ENCODE measurements at places on chromosomes 1 and 21.

- peak; percentile 76 for DNase-seq
These were observed 272.2 kb downstream of the TNR start for GRCh38 chr1:175471039-175471800.

GRCh38 chr1:151992303-151993083, 1.2 kb downstream of the S100A10 start:
- DNase-seq = peak; percentile 97

DNA sequence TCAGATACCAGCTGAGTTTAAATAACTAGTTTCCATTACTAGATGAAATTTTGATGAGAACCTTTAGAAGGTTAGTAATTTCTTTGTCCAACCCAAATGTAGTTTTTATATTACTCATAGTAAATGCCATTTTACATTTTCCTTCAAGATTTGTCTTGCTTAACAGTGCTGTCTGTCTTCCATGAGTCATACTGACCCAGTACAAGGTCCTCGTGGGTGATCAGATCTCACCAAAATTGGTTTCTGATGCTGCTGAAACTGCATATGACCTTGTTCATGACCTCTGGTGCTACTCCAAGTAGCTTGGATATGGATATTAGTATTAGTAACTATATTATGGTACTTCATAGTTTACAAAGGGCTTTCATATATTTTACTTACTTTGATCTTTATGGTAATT, 207.1 kb downstream of the RYR2 start:
- DNase-seq = no peak

DNA sequence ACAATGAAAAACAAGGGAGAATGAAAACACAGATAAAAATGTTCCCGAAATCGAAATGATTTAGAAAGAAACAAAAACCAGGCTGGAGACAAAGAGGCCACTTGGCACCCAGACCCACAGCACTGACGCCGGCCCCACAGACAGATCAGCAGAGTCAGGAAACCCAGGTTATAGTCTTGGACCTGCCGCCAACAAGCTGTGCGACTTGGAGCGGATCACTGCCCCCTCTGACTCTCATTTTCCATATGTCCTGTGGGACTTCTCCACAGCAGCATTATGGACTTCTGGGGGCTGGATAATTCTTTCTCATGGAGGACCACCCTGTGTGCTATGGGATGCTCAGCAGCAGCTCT, 72.4 kb downstream of the MATN1 start:
- no peak for DNase-seq

- no peak for DNase-seq
These were observed 77.1 kb downstream of the XCL2 start for GRCh38 chr1:168466714-168467131.

- DNase-seq = no peak
These were observed 2.5 kb downstream of the TFF3 start for GRCh38 chr21:42312626-42313104.

DNA sequence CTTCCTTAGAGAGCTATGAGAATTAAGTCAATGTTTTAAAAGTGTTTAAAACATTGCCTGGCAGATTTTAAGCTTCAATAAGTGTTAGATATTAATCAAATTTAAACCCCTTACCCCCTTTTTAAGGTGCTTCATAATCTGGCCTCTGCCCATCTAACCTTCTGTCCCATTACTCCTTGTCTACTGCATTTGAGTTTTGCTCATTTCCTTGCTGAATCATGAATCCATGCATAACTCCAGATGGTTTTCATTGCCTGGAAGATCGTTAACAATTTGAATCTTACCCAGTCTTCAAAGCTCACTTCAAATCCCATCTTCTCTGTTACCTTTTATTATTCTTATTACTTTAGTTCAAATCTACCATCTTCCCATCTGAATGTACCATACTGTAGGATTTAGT, 4.6 kb downstream of the HJV start:
- DNase-seq = no peak

GRCh38 chr1:193404236-193404635, 217.8 kb upstream of the B3GALT2 start:
- DNase-seq = no peak

DNA sequence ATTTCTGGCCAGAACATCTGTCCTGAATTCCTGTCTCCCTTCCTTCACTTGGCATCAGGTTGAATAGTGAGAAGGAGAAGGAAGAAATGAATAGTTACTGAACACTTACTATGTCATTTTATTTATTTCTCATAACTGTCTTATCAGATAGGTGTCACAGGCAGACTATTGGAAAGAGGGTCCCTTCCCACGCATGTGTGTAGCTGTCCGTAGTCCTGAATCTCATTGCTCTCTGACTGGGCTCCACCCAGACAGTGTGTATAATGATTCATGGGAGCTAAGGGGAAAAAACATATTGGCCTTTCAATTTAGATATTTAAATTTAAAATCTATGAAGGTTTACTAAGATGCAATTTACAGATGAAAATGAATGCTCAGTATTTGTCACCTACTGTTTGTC, 86.1 kb downstream of the OMA1 start:
- no peak for DNase-seq

DNA sequence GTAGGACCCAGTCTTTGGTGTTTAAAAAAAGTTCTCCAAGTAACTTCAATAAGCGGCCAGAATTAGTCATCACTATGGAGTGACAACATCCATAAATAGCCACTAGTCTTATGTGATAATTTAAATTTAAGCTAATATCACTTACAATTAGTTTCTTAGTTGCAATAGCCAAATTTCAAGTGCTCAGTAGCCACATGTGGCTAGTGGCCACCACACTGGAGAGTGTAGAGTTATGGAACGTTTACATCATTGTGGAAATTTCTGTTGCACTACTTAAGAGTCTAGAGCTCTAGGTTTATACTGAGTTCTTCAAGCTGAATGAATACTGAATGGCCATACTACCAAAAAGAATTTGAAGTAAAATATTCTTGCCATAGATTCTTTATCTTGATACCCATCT, 121.1 kb downstream of the RUNX1 start:
- DNase-seq = no peak

DNA sequence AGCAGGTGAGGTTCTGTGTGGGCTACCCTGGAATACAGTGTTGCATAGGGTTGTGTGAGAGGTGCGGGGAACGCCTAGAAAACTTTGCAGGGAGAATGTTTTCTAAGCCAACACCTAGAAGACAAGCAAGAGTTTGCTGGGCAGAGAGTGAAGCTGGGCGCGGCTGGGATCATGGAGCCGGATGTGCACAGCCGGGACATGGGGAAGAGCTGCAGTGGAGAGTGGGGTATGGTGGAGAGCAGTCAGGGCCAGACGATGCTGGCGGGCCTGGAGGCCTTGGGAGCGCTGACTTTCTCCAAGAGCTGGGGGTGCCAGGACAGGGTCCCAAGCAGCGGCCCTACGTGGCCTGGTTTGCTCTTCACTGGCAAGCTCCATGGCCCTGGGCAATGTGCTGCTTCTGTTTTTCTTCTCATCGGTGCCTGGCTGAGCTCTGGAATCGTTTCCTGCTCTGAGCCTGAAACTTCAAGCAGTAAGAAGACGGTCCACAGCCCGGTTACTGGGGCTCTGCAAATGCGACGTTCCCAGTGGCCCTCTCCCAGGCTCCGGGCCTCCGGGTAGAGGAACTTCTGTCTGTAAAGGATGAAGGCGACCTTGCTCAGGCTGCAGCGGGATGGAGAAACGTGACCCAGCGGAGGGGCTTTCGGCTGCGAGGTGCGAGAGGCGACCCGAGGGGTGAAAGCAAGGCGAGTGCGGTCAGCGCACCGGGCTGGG, 51.9 kb upstream of the CD34 start:
- no peak for DNase-seq

GRCh38 chr21:17931080-17931479, 111.9 kb upstream of the C21orf91 start:
- DNase-seq = no peak

DNA sequence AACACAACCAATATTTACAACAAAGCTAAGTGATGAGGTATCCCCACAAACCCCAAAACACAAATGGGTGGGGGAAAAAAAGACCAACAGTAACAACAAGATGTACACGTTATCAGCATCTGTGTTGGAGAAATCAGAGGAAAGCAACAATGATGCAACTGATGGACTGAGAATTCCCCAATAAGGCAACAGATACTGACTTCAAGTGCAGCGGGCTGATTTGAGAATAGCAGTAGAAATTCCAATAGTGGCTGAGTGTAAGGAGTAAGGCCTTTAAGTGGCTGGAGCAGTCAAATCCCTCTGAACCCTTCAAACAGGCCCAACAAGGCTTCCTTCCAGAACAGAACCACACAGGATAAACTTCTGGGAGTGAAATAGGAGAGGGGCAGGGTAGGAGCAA, 97.6 kb downstream of the TM2D1 start:
- DNase-seq = no peak

- DNase-seq = no peak
These were observed 43.4 kb downstream of the SHCBP1L start for GRCh38 chr1:182909578-182909977.

DNA sequence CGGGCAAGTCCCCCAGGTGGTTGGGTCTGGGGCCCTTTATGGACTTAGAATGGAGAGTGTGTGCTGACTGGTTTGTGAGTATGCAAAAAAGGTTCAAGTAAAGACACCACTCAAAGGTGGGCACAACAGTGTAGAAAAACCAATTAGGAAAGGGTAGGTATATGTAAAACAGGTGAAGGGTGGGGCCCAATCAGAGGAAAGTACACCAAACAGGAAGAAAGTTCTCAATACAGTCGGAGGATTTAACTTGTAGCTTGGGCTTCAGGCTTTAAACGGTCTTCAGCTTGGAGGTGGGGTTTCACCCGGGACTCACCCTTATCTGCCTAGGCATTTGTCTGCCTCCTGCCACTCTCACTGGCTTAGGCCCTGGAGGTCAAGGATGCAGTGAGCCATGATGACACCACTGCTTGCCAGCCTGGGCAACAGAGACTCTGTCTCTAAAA, 6.8 kb upstream of the PUM1 start:
- no peak for DNase-seq

- no peak for DNase-seq
These were observed 292.7 kb downstream of the SDCCAG8 start for GRCh38 chr1:243548516-243548915.

- DNase-seq = no peak
These were observed 55.7 kb downstream of the HLCS start for GRCh38 chr21:36910581-36911307.

- DNase-seq = no peak
These were observed 84.4 kb upstream of the SYT6 start for GRCh38 chr1:114238053-114238452.

- peak; percentile 38 for DNase-seq
These were observed 2.9 kb upstream of the INAVA start for GRCh38 chr1:200891774-200892157.

DNA sequence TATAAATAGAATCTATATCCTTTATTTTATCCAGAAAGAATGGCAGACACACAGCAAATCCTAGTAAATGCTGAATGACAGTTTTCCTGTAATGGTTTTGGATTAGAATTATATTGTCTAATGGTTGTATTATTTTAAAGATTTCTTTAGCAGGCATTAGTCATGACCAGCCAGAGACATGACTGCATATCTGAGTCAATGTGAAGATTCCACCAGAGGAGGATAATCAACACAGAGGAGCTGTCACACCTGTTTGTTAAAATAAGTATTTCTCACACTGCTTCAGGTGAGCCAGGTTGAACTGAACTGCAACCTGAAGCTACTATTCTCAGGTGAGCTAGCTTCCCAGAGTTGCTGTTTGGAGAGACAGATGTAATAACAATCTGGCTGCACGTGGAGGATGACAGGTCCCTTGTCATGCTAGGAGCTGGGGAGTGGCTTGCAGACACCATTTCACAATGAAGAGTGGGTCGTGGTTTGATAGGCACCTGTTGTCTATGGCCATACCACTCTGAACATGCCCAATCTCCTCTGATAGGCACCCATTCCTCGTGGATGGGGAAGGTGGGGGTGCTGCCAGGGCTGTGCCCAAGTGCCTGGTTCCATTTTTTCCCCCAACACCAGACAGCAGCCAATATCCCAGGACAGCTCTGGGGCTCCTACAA, 94.3 kb downstream of the KCNJ6 start:
- DNase-seq = no peak

- DNase-seq = no peak
These were observed 191.2 kb upstream of the PROX1 start for GRCh38 chr1:213796525-213796924.

DNA sequence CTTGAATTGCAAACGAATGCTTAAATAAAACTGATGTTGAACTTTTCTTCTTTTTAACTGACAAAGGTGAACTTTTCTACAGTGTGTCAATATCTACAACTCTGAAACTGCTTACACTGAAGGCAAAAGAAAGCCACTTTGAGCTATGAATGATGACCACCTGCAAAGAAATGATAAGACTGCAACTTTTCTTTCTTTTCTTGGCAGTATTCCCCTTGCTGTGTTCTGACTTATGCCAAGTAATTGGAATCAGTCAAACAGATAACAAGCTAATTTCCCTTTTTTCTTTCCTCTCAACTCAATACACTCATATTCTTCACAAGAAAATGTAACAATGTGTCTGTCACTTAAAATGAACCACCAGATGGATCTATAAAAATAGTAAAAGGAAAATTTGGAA, 588.1 kb upstream of the BRINP3 start:
- DNase-seq = no peak

- DNase-seq = no peak
These were observed 11.5 kb upstream of the SLC9A1 start for GRCh38 chr1:27166351-27166802.

- DNase-seq = no peak
These were observed 19.9 kb downstream of the INSRR start for GRCh38 chr1:156838972-156839371.

DNA sequence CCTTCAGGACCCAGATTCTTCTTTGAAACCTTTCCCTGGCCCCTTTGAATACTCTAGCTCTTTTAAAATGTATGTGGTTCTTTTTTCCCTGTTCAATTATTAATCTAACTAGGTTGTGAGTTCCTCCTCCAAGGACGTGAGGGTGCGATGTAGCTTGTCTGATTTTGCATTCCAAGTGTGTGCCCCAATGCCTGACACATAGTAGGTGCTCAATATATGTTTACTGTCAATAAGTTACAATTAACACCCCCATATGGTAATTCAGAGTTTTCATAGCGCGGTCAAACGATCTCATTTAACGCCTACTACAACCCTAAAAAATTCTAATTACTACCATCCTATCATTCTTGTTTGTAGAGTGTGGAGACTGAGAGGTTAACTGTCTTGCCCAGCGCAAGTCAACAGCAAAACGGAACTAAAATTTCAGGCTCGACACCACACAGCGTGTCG, 482 bp upstream of the MTR start:
- no peak for DNase-seq
